Naive thymus-derived CD4-positive, alpha-beta T cell (primary cell): ENCODE measurements at places on chromosomes 12 and 14. TPM values are rescaled to one million over a fixed set of nuclear protein-coding genes. Genes with fewer than 3 reads are reported as not detected.
A peak's percentile ranks its signal among the peaks of the same experiment; 100 is the strongest.

RD3L gene
- not detected for total RNA-seq

VRTN gene
- total RNA-seq: not detected in 2 replicates

DNA sequence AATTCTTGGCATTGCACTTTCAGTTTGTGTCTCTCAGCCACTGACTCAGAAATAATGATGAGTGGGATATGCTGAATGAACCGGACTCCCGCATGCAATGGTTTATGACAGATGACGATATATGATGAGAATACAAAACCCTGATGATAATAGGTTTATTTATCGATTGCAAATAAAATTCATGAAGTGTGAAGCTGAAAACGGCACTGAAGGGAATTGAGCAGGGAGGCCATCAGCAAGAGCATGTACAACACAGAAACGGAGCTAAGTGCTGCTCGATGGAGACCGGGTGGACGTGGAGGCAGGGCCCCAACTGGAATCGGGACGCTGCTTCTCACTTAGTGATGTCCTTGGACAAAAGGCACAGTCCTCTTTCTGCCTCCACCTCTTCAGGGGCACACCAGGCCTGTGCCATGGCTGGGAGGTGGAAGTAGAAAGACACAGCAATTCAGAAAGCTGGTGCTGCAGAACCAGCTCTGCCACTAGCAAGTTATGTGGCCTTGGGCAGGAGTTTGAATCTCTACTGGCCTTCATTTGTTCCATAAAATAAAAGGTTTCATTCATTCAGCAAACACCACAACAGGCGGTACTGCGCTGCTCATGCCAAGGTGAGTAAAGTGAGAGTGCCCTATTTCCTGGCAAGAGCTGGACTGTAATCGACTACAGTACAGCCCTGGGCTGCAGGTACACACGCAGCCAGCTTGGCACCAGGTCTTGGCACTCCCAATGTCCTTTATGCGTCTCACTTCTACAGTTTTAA lies 117.0 kb downstream of the EGLN3 start:
- no peak for DNase-seq

DNA sequence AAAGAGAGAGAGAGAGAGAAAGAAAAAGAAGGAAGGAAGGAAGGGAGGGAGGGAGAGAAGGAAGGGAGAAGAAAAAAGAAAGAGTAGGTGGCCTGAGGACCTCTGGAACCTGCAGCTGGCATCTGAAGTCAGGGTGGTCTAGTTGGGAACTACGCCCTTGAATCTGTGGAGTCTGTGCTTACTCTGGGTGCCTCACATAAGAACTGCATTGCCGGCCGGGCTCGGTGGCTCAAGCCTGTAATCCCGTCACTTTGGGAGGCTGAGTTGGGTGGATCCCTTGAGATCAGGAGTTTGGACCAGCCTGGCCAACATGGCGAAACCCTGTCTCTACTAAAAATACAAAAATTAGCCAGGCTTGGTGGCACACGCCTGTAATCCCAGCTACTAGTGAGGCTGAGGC lies 10.0 kb upstream of the NRDE2 start:
- no peak for DNase-seq

GRCh38 chr12:12612358-12612757 lies 682 bp downstream of the CREBL2 start:
- peak; percentile 33 for DNase-seq

- no peak for DNase-seq
Measured at GRCh38 chr12:108724054-108724889, 7.0 kb downstream of the CORO1C start.
